ENCODE measurements at places on chromosomes 6 and 20. TPM values are rescaled to one million over a fixed set of nuclear protein-coding genes. Genes with fewer than 3 reads are reported as not detected.

GRCh38 chr20:39042279-39043150 lies 80.4 kb downstream of the DHX35 start:
- no peaks in the 10 kb centered on the region for H3K4me1 ChIP-seq
- H3K36me3 ChIP-seq: no peaks in the 10 kb centered on the region
- H3K27me3 ChIP-seq: no peaks in the 10 kb centered on the region

PAX1 gene
- not detected for total RNA-seq

COL9A3 gene
- 10.2 TPM for total RNA-seq

KLC4 gene
- total RNA-seq: 21.0 TPM

DNA sequence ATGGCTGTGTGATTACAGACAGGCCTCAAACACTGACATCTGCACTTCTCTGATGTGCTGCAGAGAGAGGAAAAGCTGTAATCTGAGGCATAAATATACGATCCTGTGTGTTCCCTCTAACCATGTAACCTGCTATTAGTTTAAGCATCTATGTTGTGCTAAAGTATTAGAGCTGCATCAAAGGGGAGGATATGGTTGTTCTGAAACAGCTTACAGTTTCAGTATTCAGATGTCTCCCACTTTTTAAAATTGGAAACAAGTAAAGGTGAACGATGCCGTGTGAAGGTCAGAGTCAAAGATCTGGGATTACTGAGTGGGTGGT lies 7.6 kb downstream of the PLEKHG1 start:
- H3K27ac ChIP-seq: peak overlapping the region; percentile 5
- no peaks in the 10 kb centered on the region for H3K36me3 ChIP-seq
- no peak for DNase-seq
- H3K4me3 ChIP-seq: no peak overlapping the region
- no peaks in the 10 kb centered on the region for H3K4me1 ChIP-seq

PDE10A gene
- 12.6 TPM for total RNA-seq

DNA sequence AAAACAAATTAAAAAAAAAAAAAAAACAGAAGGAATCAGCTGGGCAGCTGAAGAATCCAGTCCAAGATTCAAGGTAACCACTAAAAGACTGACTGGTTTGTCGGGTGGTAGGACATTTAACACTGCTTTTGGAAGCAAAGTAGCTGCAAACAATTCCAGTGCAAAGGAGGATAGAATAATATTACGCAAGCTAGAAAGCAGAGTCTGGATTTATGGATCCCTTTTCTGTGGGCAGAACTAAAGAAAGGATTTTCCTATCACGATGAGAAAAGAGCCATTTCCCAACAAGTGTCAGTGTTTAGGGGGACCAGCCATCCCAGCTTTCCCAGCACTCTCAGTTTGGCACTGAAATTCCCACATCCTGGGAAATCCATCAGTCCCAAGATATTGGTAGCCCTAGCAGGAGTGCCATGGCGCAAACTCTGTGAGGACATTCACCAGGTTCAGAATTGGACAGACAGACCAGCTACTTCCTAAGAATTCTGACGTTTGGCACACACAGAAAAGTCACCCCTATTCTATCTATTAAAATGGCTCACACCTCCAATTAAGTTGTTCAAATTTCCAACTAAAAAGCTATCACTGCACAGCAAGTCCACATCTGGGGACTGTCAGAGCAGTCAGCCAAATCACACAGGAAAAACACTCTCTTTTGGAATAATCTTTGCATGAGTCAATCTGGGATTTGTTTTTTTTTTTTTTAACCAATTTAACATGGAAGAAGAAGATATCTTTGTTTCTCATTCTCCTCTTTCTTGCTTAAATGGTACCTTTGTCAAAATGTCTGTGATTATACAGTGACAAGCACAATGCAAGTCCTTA lies 356.8 kb upstream of the ARID1B start:
- peak overlapping the region; percentile 17 for H3K27ac ChIP-seq
- H3K4me3 ChIP-seq: no peak overlapping the region
- no peaks in the 10 kb centered on the region for H3K36me3 ChIP-seq
- DNase-seq: no peak
- no peaks in the 10 kb centered on the region for H3K4me1 ChIP-seq

TREM1 gene
- 1.3 TPM for total RNA-seq

CDK5RAP1 gene
- total RNA-seq: 29.4 TPM

- no peak overlapping the region for H3K4me3 ChIP-seq
- no peak overlapping the region for H3K27ac ChIP-seq
- H3K27me3 ChIP-seq: no peaks in the 10 kb centered on the region
- no peaks in the 10 kb centered on the region for H3K4me1 ChIP-seq
- DNase-seq: no peak
- no peaks in the 10 kb centered on the region for H3K36me3 ChIP-seq
Measured at GRCh38 chr6:108868647-108869046, 20.4 kb downstream of the ARMC2 start.

SLC17A9 gene
- total RNA-seq: 2.2 TPM

- H3K36me3 ChIP-seq: no peaks in the 10 kb centered on the region
- H3K4me1 ChIP-seq: no peaks in the 10 kb centered on the region
- H3K4me3 ChIP-seq: no peak overlapping the region
- no peak for DNase-seq
Measured at GRCh38 chr6:151043944-151044343, 178.4 kb downstream of the MTHFD1L start.

GRCh38 chr20:8318965-8319625 lies 187.0 kb downstream of the PLCB1 start:
- no peak overlapping the region for H3K4me3 ChIP-seq
- DNase-seq: no peak
- no peak overlapping the region for H3K27ac ChIP-seq
- H3K27me3 ChIP-seq: no peaks in the 10 kb centered on the region
- no peaks in the 10 kb centered on the region for H3K4me1 ChIP-seq

MRPS18A gene
- total RNA-seq: 37.7 TPM

- H3K36me3 ChIP-seq: no peaks in the 10 kb centered on the region
- H3K4me1 ChIP-seq: peaks cover 9% of the 10 kb centered on the region
- H3K27ac ChIP-seq: peak overlapping the region; percentile 74
- no peak overlapping the region for H3K4me3 ChIP-seq
- peak; percentile 78 for DNase-seq
Measured at GRCh38 chr6:43972913-43973300, 154.3 kb downstream of the MRPL14 start.

SLC17A1 gene
- not detected for total RNA-seq

DNA sequence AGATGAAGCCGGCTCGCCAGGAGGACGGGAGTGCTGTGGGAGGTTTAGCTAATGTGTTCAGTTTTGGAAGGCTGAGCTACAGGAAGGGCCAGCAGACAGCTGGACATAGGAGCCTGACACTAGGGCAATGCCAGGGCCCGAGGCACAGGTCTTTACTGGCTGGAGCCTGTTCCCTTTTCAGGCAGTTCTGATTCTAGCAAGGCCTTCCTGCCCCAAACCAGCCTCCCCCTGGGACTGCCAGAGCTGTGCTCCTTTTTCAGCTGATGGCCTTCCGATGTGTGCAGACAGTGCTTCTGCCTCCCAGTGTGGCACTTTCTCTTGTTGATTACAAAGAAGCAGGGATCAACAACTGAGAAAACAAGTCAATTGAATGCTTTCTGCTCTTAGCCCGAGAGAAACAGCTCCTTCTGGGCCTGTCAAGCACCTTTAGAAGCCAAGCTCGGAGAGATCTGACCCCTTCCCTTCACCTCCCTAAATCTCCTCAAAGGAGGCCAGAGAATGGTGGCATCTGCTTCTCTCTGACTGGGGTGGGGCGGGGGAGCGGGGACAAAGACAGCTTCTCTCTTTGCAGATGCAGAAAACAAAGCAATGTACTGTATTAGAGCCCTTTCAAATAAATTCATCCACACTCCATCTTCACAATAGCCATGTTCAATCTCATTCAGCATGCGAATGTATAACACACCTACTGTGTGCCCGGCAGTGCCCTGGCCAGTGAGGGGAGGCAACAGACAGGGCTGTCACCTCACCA lies 63.2 kb downstream of the RAB44 start:
- H3K27me3 ChIP-seq: no peaks in the 10 kb centered on the region
- H3K4me3 ChIP-seq: no peak overlapping the region
- no peak overlapping the region for H3K27ac ChIP-seq
- no peaks in the 10 kb centered on the region for H3K36me3 ChIP-seq
- DNase-seq: no peak

B3GALT4 gene
- 11.1 TPM for total RNA-seq

DNA sequence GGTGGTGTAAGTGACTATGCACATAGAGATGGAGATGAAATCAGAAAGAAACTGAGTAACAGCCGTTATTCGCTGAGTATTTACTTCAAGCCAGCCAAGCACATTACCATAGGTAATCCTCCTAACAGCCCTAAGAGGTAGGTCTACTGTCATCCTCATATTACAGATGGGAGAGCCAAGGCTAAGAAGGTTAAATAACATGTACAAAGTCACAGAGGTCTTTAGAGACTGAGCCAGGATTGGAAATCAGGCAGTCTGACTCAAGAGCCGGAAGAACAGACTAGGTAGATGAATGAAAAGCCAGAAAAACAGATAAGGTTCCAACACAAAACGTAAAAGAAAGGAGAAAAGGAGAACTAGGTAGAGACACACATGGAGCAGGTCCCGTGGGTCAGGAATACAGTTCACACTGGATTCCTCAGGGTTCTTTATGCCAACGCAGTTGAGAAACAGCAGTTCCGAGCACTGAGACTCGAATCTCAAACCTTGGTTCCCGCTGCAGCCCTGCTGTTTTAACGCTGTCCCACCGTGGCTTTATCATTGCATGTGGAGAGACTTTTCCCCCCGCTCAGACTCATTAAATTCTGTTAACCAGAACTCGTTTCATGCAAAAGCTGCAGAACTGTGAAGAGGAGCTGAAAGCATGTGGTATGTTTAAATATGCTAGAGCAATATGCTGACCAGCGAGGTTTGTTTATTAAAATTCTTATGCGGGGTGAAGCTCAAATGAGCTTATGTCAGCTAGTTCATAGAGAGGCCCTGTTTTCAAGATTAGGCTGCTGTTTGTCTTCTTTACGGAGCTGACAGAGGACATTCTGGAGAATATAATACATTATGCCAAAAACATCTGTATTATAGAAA lies 537.9 kb downstream of the CD83 start:
- H3K27ac ChIP-seq: no peak overlapping the region
- H3K4me3 ChIP-seq: no peak overlapping the region
- no peaks in the 10 kb centered on the region for H3K4me1 ChIP-seq
- DNase-seq: no peak
- no peaks in the 10 kb centered on the region for H3K36me3 ChIP-seq
- no peaks in the 10 kb centered on the region for H3K27me3 ChIP-seq

DNA sequence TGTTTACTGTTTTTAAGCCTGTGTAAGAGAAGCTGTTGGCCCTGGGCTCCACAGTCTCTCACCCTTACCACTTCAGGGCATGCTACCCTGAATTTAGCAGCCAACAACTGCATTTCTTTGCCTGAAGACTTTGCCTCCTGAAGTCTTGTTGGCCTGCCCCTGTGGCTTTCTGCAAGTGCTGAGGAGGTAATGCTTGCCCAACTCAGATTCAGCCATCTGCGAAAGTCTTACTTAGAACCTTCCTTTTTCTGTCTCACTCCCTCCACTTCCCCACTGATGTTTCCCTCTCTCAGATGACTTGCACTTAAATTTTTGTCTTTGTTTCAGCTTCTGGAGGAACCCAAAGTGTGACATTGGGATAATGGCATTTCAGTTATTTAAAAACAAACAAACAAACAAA lies 11.8 kb upstream of the IBTK start:
- H3K4me1 ChIP-seq: no peaks in the 10 kb centered on the region
- H3K4me3 ChIP-seq: no peak overlapping the region

CSNK2A1 gene
- 77.7 TPM for total RNA-seq

- DNase-seq: no peak
- no peak overlapping the region for H3K27ac ChIP-seq
- no peaks in the 10 kb centered on the region for H3K27me3 ChIP-seq
- no peaks in the 10 kb centered on the region for H3K4me1 ChIP-seq
Measured at GRCh38 chr6:137849181-137849980, 17.7 kb upstream of the TNFAIP3 start.

C6orf132 gene
- total RNA-seq: 4.2 TPM

GRCh38 chr20:62367136-62367632 lies at the start of gene LAMA5:
LAMA5 (minus strand) TSS chr20:62367312; CDS start chr20:62367245, 67 bp downstream.
- peak within 1 kb of the TSS; percentile 80 for H3K27ac ChIP-seq
- no peaks in the 10 kb centered on the region for H3K27me3 ChIP-seq
- H3K4me1 ChIP-seq: peaks cover 53% of the 10 kb centered on the region
- DNase-seq: no peak
- H3K36me3 ChIP-seq: no peaks in the 10 kb centered on the region

- H3K4me1 ChIP-seq: no peaks in the 10 kb centered on the region
- no peak overlapping the region for H3K27ac ChIP-seq
- no peak overlapping the region for H3K4me3 ChIP-seq
- no peak for DNase-seq
- H3K36me3 ChIP-seq: no peaks in the 10 kb centered on the region
- no peaks in the 10 kb centered on the region for H3K27me3 ChIP-seq
Measured at GRCh38 chr6:161168281-161168891, 105.5 kb downstream of the AGPAT4 start.
